ENCODE measurements at places on chromosomes 16 and 17.

GRCh38 chr17:67027031-67027628, 17.2 kb upstream of the CACNG1 start:
- no peak for DNase-seq

DNA sequence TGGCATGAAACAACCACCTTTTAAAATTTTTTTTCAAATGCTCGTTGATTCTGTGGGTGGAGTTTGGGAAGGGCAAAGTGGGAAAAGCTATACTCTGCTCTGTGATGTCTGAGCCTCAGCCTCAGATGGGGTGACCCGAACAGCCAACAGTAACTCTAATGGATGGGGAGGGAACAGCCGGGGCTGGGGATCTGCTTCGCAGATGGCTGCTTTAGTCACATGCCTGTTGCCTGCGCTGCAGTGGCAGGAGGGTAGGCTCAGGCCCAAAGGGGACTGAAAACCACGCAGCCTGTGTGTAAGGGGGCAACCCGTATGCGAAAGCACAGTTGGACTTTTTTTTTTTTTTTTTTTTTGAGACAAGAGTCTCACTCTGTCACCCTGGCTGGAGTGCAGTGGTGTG, 14.9 kb upstream of the MAPK3 start:
- DNase-seq, result no peak

GRCh38 chr17:33135691-33136090, 144.0 kb downstream of the SPACA3 start:
- no peak for DNase-seq

DNA sequence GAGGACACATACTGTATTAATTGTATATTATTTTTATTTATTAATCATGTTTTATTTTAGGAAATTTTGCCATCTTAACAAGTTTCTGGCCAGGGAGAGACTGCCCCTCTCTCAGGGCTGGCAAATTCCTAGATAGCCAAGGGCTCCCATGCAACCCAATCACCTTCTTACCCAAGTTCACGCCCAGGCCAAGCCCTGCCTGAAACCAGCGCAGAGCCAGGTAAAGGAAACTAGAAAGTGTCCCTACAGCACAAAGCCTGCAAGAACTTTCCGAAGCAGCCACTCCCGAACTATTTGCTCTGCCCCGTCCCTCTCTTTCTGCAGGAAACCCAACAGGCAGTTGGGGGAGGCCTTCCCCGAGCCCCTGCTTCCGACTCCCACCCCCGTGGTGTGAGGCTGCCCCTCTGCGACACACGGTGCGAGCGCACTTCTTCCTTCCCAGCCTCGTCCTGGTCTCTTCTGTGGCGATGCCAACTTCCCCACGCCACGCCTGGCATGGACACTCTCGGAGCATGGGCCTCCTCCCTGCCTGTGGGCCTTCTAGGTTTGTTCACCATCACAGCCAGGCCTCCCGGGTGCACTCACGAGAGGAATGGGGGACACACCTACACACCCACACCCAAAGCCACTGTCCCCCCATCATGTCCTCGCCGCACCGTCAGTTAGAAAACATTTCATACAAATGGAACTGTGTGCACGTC, 100.4 kb downstream of the ZNF778 start:
- DNase-seq, result no peak

DNA sequence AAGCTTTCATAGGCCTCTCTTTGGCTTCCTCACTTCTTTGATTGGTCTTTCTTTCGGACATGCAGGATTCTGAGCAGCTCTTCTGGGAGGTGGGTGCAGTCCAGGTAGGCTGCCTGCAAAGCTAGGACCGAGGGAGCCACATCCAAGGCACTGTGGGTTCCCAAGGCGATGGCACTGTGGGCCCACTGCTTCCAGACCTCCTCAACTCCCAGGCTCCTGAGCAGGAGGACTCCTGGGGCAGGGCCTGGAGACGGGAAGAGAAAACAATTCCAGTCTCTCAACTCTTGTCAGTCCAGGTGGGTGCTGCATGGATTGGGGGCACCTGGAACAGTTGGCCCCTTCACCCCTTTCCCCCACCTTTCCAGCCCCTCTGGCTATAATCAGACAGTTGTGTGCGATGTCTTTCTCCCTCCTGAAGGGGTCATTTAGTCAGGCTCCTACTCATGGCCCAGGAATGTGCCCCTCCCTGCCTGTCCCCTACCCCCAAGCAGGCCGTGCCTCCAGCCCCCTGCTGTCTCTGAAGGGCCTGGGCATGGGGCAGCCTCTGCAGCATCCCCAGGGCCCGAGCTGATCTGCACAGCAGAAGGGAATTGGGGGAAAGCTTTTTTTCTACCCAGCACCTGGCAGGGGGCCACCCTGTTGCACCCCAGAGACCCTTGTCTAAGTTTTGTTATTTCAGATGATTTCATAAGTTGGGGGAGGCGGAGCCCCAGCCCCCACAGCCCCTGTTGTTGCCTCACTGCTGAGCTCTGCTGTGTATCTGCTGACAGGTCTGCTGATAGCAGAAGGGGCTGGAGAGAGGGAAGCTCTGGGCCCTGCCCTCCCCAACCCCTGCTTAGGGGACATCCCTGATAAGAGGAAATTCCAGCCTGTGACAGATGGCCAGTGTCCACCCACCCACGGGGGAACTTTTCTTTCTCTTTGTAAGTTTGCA, 330.3 kb downstream of the SEC14L1 start:
- no peak for DNase-seq

DNA sequence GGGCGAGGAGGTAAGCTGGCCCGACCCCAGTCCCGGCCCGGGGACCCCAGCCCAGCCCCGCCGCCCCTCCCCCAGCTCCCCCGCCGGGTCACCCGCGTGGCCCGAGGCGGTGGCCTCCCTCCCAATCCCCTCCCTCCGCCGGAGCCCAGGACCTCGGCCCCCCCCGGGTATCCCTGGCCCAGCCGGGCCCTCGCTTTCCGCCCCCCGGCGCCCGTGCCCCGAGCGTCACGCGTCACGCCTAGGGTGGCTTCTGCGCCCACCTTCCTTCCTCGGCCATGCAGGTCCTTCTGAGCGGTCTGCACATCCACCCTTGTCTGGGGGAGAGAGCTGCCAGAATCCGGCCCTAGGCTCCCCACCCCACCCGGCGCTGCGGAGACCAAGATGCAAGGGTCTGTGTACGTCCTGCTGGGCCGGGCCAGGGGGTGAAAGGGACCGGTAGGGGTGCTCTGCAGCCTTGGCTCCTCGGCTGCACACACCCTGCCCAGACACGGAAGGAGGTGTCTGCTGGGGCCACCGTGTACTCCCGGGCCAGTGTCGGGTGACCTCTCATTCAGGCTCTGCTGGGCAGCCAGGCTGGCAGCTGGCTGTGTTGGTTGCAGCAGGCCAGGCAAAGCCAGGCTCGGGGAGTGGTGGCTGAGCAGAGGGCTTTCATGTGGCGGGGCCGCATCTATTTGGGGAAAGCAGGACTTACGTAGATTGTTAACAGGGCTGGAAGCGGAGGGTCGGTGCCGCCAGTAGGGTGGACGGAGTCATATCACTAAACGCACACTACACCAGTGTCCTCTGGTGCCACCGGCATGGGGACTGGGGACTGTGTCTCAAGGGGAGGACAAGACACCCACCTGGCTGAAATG, 754 bp downstream of the RAB11FIP4 start:
- DNase-seq, result no peak

DNA sequence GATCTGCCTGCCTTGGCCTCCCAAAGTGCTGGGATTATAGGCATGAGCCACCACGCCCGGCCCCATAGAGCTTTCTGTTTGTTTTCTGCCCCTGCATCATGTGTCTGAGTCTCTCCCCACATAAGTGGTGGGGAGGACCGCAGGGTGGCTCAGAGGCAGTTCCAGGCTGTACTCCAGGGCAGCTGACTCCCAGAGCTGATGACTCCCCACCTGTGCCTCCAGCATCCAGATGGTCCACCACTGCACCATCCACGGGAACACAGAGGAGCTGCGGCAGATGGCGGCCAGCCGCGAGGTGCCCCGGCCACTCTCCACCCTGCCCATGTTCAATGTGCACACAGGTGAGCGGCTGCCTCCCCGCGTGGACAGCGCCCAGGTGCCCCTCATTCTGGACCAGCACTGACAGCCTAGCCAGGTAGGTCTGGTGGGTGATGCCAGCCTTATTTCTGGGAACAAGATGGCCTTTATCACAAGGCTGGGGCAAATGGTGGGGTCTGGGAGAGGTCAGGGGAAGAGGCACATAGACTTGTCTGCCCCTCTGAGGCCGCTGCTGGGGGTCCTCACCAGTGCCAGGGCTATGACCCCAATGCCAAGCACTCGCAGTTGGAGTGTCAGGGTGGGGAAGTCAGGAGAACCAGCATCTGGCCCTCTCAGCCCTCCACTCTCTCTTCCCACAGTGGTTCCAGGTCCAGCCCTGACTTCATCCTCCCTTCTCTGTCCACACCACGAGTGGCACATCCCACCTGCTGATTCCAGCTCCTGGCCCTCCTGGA, 9.4 kb downstream of the SGCA start:
- no peak for DNase-seq

DNA sequence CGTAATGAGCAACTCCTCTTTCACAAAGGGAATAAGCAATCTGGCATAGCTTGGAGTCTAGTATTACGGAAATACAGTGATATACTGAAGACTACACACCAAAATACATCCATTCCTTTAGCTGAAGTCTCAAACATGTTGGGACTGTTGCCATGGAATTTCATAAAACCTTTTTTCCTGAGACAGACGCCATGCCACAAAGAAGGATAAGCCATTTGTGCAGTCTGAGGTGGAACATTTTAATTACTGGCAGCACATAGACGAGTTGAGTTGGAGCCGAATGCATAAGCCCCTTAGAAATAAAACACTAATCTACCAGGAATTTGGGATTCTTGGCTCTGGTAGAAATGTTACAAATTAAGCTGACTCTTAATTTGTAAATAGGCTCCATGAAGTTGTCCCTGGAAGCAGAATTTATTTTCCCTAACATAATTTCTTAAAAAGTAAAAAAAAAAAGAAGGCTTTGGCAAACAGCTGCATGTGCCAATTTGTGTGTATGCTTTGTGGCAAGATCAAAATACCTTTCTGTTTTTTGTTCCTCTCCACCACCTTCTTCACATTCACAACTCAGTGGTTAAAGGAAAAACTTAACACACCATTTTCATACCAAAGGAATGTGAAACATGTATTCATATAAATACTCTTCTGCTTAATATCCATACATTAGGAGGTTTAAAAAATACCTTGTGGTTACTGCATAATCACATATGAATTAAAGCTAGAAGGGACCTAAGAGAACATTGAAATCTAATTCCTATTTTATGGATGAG, 25.5 kb downstream of the GRB7 start:
- DNase-seq, result no peak

DNA sequence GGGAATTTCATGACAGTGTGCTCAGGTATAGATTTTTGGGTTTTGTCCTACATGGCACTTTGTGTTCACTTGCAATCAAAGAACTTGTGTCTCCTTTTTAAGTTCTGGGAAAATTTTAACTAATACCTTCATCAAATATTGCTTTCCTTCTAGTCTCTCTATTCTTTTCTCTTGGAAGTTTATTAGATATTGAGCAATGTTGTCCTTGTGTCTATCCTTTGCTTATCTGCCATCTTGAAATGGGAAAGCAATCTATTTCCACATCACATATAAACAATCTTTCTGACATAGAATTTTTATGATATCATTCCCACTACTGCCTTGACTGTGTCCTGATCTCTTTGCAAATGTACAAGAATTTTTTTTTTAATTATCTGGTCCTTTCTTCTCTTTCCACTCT, 4.4 kb upstream of the ABCA9 start:
- DNase-seq, result no peak

- DNase-seq, result no peak
Measured at GRCh38 chr16:22375963-22376640, 1.7 kb upstream of the CDR2 start.

- no peak for DNase-seq
Measured at GRCh38 chr17:20141198-20141972, 132.2 kb downstream of the SPECC1 start.

DNA sequence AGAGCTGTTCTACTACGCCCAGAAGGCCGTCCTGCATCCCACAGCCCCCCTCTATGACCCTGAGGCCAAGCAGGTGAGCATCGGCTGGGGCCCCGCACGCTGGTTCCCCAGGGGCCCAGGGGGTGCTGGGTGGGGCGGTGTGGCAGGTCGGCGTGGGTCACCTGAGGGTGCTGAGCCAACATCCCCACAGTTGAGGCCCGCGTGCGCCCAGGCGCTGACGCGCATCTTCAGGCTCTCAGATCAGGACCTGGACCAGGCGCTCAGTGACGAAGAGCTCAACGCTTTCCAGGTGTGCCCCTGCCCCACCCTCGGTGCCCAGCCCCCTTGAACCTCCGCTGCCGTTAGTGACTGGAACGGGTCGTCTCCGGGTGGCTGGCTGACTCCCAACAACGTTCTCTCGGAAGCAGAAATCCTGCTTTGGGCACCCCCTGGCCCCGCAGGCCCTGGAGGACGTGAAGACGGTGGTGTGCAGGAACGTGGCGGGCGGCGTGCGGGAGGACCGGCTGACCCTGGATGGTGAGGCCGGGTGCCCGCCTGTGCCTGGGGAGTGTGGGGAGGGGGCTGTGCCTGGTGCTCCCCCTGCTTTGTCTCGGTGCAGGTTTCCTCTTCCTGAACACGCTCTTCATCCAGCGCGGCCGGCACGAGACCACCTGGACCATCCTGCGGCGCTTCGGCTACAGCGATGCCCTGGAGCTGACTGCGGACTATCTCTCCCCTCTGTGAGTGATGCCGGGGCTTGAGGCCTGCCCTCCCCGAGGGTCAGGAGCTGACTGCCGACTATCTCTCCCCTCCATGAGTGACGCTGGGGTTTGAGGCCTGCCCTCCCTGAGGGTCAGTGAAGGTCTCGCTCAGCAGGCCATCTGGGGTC, 2.8 kb downstream of the RHOT2 start:
- DNase-seq, result no peak

- no peak for DNase-seq
Measured at GRCh38 chr17:18963126-18964017, 11.4 kb downstream of the SLC5A10 start.

- DNase-seq, result no peak
Measured at GRCh38 chr16:85090873-85091521, 21.3 kb downstream of the CIBAR2 start.

- no peak for DNase-seq
Measured at GRCh38 chr17:34582185-34582900, 3.0 kb downstream of the TMEM132E start.

DNA sequence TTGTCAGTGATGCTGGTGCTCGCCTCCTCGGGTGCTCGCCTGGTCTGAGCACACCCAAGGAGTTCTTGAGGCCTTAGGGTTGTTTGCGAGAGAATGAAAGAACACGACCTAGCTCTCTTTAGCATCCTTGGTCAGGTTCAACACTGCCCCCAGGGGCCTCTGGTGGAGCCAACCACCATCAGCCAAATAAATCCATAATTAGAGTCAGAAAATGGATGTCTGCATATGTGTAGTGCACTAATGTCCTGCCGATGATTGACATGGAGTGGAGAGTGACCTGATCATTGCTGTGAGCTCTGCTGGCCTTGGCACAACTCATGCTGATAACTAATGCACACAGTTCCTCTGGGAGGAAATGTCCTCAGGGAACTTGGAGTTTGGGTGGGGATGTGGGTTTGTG, 8.2 kb upstream of the STH start:
- DNase-seq, result no peak

Data from hippocampal formation (tissue), 2 donors.